ENCODE measurements at places on chromosomes 13 and 19.

DNA sequence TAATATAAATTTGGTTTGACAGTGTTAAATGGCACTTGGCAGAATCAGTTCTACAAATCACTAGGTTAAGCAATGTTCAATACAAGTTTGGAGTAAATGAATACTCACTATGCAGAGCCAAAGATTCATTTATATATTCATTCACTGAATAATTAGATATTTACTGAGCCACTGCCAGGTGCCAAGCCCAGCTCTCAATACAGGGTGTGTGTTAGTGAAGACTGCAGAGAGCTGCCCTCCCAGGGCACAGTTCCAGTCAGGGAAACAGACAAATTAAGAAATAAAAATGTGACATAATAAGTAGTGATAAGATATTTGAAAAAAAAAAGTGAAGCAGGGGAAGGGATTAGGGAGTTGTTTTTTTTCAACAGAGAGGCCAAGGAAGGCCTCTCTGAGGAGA, 411.7 kb downstream of the KCNRG start:
- no peak for DNase-seq

DNA sequence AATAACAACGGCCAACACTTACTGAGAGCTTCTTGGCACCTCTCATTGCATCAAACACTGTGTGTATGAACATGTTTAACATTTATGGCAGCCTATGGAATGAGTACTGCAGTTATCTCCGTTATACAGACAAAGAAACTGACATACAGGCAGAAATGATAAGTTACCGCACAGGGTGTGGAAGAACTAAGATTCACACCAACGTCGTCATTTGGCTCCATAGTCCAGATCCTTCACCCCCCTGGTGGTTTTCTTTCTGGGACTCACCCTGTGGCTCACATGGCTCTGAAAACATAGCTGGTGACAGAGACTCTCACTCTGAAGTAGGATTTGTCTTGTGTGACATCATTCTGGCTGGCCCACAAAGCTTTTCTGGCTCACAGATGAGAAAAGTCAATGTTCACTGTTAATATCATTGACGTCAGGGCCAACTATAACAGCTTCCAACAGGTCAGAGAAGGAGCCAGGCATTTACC, 230.1 kb downstream of the DLEU7 start:
- no peak for DNase-seq

- DNase-seq, result no peak
These were observed 32.1 kb upstream of the PTPRS start for GRCh38 chr19:5372572-5373200.

GRCh38 chr13:45538382-45538781, 73.6 kb downstream of the COG3 start:
- DNase-seq, result no peak

DNA sequence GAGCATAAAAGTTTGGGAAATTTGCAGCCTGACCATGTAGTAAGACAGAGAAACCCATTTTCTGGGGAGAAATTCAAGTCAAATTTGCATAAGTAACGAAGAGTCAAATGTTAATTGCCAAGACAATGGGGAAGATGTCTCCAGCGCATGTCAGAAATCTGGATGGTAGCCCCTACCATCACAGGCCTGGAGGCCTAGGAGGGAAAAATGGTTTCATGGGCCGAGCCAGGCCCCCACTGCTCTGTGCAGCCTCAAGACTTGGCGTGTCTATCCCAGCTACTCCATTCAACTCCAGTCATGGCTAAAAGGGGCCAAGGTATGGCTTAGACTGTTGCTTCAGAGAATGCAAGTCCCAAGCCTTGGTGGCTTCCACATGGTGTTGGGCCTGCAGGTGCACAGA, 269.8 kb downstream of the RFC3 start:
- DNase-seq, result no peak

DNA sequence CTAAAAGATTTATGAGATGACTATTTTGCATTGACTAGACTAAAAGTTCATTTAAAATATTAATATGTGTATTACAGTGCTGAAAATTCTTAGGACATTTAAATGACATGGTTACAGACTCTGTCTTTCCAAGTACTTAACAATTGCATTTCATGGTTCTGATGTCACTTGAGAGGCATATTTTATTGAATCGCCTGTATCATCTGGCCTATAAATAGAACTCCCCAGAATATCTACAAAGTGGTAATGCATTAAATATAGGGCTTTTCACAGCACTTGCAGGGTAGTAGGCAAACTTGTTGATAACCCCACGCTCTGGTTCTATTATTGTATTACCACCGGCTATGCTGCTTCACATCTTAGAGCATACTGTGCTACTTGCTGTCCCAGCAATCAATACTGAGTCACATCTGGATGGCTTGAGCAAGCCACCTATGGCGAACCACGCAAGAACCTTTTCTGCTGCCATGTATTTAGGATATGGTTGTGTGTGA, 400.6 kb downstream of the HS6ST3 start:
- DNase-seq, result no peak

Data from CD4-positive, alpha-beta T cell treated with Interleukin-4 for 1 hour (primary cell).